Hair follicular keratinocyte (primary cell): ENCODE measurements at places on chromosomes 5 and 9. TPM values are rescaled to one million over a fixed set of nuclear protein-coding genes. Genes with fewer than 3 reads are reported as not detected.

The DBN1 gene
- 106 and 126 TPM in 2 replicates for total RNA-seq

The CDKN2B-AS1 gene
- total RNA-seq: 0.23 and 1.3 TPM in 2 replicates

The TNFSF8 gene
- total RNA-seq: not detected in 2 replicates

The ORM2 gene
- not detected in 2 replicates for total RNA-seq

The FAM120A gene
- total RNA-seq: 69.9 and 73.9 TPM in 2 replicates

The IL9 gene
- not detected in 2 replicates for total RNA-seq

The KIF12 gene
- 0.30 and 6.2 TPM in 2 replicates for total RNA-seq

The TSSK1B gene
- total RNA-seq: 0.04 and 0.08 TPM in 2 replicates

The ZNF367 gene
- 2.1 and 5.9 TPM in 2 replicates for total RNA-seq

The ARL10 gene
- 2.5 and 4.8 TPM in 2 replicates for total RNA-seq

The BARX1 gene
- not detected in 2 replicates for total RNA-seq

The ADAMTS16 gene
- not detected in 2 replicates for total RNA-seq

The C5orf46 gene
- total RNA-seq: not detected in 2 replicates

The TAF11L5 gene
- total RNA-seq: not detected in 2 replicates

The NR4A3 gene
- 0.15 TPM in 1 of 2 replicates, not detected in the other for total RNA-seq

The PLPP7 gene
- total RNA-seq: 0.08 and 0.23 TPM in 2 replicates

The JAK2 gene
- total RNA-seq: 3.4 and 4.1 TPM in 2 replicates

The IL13 gene
- total RNA-seq: not detected in 2 replicates

The CYFIP2 gene
- 0.86 and 5.6 TPM in 2 replicates for total RNA-seq

The RUSC2 gene
- 12.6 and 15.5 TPM in 2 replicates for total RNA-seq

The PTGS1 gene
- total RNA-seq: 18.6 and 20.1 TPM in 2 replicates

The SPINK1 gene
- total RNA-seq: not detected in 2 replicates

The FANCG gene
- 20.4 and 38.7 TPM in 2 replicates for total RNA-seq

The PCDHB13 gene
- not detected in 2 replicates for total RNA-seq

The CLK4 gene
- total RNA-seq: 2.7 and 5.2 TPM in 2 replicates

The AP3B1 gene
- 36.0 and 55.4 TPM in 2 replicates for total RNA-seq

The NSMF gene
- 48.9 and 50.7 TPM in 2 replicates for total RNA-seq

The RFX3 gene
- 1.0 and 1.1 TPM in 2 replicates for total RNA-seq

The SCGB3A2 gene
- total RNA-seq: not detected in 2 replicates

The ZDHHC12 gene
- 93.0 and 161 TPM in 2 replicates for total RNA-seq

The TOMM5 gene
- total RNA-seq: 131 and 194 TPM in 2 replicates

The PAPPA gene
- total RNA-seq: 0.78 and 1.3 TPM in 2 replicates

The SPINK6 gene
- 10.3 and 28.1 TPM in 2 replicates for total RNA-seq

The PHYHD1 gene
- total RNA-seq: 3.2 and 7.5 TPM in 2 replicates

The SLC46A2 gene
- not detected in 2 replicates for total RNA-seq

The INSYN2B gene
- total RNA-seq: 5.6 and 13.8 TPM in 2 replicates

The ASPN gene
- 0.08 TPM in 1 of 2 replicates, not detected in the other for total RNA-seq

The NDUFS6 gene
- total RNA-seq: 125 and 143 TPM in 2 replicates

The SAPCD2 gene
- 4.0 and 10.3 TPM in 2 replicates for total RNA-seq

The RPS23 gene
- 4,824 and 5,790 TPM in 2 replicates for total RNA-seq

The TGFBI gene
- 347 and 420 TPM in 2 replicates for total RNA-seq
